Tibial artery (tissue), 4 donors: ENCODE measurements at places on chromosomes 4 and X.

GRCh38 chr4:148881860-148882643 lies 439.8 kb upstream of the NR3C2 start:
- DNase-seq: no peak

GRCh38 chr4:86452924-86453531 lies 93.2 kb upstream of the MAPK10 start:
- no peak for DNase-seq

DNA sequence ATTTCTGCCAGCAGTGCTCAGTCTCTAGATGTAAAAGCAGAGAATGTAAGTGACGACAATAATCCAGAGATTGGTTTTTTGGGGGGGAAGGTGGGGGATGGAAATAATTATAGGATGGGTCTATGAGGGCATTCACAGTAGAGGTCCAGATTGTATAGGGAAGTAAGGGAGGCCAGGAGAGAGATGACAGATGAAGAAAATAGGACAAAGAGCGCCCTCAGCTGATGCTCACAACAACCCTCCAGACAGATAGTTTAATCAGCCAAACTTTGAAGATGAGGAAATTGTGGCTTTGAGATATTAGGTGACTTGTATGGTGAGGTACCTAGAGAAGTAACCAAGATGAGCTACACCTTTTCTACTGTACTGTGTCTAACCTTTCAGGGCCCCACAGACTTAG lies 137.9 kb downstream of the MAGEB17 start:
- DNase-seq: no peak

DNA sequence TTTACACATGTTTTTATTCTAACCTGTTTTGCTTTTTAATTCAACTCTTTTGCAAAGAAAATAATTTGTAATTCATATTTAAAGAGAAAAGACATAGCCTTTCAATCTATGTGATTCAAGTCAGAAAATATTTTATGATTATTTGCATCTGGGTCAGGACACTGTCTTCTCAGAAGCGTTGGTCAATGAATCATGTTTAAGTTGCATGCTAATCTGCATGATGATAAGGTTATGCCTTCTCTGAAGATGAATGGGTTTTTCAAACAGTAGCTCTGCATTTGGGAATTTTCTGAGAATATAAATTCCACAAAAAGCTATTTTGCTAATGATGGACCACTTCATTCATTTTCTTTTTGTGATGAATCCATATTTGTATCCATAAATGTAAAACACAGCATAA lies 282.5 kb downstream of the TMA16 start:
- DNase-seq: no peak

DNA sequence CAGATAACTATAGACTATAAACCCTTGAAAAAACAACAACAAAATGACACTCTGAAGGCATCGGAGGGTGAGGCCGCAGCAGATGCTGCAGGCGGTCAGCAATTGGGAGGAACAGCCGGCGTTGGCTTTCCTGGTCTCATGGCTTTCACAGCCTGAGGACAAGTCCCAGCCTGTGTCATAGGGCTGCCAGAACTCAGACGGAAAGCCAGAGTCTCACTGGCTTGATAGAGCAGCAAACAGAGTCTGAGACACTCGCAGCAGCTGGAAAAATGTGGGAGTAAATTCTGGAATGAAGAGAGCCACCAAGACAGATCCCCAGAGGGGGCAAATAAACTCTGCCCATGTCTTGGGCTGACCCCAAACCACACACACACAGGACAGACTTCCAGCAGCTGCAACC lies 86.3 kb downstream of the PPP2R2C start:
- DNase-seq: no peak

DNA sequence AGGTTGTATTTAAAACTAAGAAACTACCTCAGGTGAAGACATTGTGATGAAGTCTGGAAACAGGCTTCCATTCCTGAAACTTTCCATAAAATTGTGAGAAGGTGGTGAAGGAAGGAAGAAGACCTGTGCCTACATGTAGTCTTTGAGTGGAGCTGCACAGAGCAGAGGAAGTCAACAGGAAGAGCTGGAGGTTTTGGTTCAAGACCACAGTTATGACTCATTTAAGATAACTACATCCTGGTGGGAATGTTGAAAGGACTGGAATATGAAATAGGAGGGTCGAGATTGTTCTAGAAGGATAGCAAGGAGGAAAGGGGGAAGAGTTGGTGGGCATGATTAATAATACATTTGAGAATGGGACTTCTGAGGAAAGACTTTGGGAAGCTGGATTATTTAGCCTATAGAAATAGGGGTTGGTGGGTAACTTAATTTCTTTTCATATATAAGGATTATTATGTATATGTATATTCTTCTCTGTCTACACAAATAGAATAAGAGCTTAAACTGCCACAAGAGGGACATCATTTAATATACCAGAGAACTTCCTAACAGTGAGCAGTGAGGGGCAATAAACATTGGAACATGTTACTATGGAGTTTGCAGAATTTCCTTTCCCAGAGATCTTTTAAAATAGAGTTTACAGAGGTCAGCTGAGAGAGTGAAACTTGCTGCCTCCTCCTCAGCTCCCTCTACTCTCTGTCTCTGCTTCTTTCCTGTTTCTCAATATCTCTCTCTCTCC lies 23.5 kb downstream of the AWAT2 start:
- no peak for DNase-seq

GRCh38 chrX:9581771-9582385 lies 117.0 kb downstream of the TBL1X start:
- no peak for DNase-seq

DNA sequence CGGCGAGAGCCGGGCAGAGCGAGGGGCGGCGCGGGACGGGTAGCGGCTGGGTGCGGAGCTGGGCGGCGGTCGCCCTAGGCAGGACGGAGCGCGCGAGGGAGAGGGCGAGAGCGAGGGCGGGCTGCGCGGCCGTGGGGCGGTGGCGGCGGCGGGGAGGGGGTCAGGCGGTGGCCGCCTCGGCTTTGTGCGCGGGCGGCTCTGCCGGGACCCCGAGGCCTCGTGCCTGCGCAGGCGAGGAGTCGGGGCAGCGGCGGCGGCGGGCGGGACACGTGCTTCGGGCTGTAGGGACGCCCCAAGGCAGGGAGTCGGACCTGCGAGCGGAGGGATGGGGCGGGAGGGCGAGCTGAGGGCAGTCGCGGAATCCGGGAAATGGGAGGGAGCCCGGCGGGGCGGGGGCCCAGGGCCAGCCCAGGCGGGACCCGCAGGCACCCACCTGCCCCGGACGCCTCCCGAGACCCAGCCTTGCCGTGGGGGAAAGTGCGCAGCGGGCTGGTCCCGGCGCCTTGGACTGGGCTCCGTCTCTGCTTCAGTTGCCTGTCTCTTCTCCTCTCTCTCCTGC lies 465 bp downstream of the BMPR1B start:
- peak; percentile 46 for DNase-seq

DNA sequence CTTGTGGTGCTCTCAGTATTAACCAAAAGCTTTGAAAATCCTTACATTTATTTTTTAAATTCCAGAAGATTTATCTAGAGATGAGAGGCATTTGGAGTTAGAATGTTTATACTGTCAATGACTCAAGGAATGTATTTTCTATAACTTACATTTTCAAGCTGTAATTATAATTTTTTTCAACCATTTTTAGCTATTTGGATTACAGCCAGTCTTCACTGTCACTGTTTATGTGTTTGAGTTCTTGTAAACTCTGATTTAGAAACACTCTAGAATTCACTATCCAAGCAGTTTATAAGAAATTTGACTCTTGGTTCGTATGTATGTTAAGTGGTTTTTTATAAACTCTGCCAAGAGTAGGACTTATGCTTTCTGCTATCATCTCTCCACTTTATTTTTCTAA lies 36.7 kb upstream of the GUCY1A1 start:
- no peak for DNase-seq

GRCh38 chrX:31500921-31501320 lies 429.1 kb upstream of the FTHL17 start:
- no peak for DNase-seq

- DNase-seq: no peak
These were observed 81.1 kb upstream of the NEIL3 start for GRCh38 chr4:177228599-177228998.

- DNase-seq: no peak
These were observed 28.1 kb upstream of the HPSE start for GRCh38 chr4:83362492-83363329.
